ENCODE measurements at places on chromosomes 5 and 9.
A peak's percentile ranks its signal among the peaks of the same experiment; 100 is the strongest.

- DNase-seq: no peak
Observed at GRCh38 chr5:138605254-138605972, 30.2 kb upstream of the HSPA9 start.

DNA sequence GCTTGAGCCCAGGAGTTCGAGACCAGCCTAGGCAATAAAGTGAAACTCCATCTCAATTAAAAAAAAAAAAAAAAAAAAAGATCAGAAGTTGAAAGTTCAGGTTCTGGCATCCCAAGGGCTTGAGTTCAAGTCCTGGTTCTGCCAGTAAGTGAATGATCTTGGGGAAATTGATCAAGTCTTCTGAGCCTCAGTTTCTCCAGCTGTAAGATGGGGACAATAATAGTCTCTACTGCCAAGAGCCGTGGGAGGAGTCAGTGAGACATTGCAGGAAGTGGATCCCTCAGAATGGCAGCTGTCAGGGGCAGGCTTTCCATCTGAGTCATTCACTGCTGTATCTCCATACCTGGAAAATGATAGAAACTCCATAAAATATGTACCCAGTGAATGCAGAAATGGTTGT, 37.8 kb upstream of the FUBP3 start:
- no peak for DNase-seq

- no peak for DNase-seq
Observed at GRCh38 chr5:108937221-108937620, 189.5 kb downstream of the FER start.

GRCh38 chr9:14365670-14366069, 51.7 kb upstream of the NFIB start:
- no peak for DNase-seq

DNA sequence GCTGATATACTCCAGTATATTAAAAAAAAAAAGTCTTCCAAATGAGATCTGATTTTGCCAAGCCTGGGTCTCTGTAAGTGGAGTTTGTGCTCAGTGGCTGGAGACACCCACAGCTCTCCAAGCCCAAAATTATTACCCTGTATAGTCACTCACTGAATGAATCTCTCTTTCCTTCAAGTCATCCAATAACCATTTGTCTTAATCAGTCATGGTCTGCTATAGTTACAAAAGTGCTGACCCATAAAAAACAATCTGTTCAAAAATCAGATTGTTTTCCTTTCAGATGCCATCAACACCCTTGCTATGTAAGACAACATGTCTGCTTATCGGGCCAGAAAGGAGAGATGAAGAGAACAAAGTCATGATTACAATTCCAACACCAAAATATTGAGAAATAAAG, 159.4 kb upstream of the FST start:
- DNase-seq: no peak

DNA sequence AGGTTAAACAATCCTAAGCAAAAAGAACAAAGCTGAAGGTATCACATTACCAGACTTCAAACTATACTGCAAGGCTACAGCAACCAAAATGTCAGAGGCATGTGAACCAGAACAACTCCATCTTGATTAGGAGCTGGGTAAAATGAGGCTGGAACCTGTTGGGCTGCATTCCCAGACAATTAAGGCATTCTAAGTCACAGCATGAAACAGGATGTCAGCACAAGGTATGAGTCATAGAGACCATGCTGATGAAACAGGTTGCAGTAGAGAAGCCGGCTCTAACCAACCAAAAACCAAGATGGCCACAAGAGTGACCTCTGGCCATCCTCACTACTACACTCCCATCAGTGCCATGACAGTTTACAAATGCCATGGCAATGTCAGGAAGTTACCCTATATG, 252.0 kb downstream of the RASEF start:
- no peak for DNase-seq

DNA sequence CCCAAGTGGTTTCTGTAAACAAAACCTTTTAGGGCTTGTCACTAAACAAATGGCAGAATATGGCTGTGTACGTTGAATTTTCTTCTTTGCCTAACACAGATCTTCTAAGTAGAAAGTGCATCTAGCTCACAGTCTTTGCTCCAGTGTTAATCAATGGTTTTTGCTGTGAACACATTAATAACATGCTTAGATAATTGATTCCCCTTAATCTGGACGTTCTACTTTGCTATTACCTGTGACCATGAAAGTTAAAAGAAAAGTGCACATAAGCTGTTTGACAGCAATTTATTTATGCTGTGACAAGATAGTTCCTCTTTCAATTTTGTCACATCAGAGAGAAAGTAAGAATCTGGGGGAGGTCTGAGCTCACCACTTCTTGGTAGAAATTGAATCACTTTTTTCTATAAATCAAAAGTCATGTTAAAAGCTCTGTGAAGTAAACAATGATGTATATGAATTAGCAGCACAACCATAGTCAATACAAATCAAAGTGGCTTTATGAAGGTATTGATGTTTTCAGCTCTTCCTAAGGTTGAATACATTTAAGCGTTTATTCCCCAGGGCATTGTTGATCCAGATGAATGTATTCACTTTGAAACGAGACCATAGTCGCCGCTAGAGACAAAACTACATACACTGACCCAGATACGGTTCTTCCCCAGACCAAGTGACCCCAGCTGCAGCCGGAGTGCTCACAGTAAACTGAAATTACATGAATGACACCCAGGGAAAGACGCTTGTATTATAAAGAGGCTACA, 174.6 kb upstream of the ZNF608 start:
- DNase-seq: no peak

DNA sequence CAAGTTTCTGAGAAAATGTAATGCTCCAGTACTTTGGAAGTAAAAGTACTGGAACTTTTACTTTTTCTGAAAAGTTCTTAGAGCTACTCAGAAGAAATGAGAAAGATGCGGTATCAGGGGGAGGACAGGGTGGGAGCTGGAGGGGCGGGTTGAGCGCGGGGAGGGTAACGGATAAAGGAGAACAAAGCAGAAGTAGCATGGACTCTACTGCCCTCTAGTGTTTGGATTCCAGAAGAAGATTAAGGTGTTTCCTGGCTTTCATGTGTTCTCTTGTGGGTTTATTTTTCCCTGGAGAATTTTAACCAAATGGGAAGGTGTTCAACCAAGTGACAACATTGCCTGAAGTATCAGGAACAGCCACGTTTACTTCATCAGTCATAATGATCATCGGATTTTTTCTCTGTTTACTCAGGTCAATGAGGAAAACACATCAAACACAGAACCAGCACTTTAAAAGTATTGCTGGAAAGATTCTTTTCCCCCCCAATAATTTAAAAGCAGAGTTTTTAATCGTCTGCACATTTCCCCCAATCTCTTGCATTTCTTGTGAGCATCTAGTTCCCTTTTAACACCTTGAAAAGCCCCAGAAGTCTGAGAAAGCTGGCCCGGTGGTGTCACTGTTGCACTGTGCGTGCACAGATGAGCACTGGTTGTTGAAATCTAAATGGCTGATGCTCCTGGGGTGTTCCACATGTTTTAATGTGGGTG, 190.6 kb downstream of the MPDZ start:
- peak; percentile 36 for DNase-seq

- DNase-seq: no peak
Observed at GRCh38 chr5:3355126-3355525, 240.5 kb upstream of the IRX1 start.

- DNase-seq: no peak
Observed at GRCh38 chr5:132136906-132137305, 63.3 kb downstream of the CSF2 start.

GRCh38 chr5:134524826-134525682, at the start of gene JADE2:
Gene JADE2, plus strand, starts transcription at chr5:134525670. Its CDS starts 10,188 bp downstream, at chr5:134535858.
- peak; percentile 40 for DNase-seq

DNA sequence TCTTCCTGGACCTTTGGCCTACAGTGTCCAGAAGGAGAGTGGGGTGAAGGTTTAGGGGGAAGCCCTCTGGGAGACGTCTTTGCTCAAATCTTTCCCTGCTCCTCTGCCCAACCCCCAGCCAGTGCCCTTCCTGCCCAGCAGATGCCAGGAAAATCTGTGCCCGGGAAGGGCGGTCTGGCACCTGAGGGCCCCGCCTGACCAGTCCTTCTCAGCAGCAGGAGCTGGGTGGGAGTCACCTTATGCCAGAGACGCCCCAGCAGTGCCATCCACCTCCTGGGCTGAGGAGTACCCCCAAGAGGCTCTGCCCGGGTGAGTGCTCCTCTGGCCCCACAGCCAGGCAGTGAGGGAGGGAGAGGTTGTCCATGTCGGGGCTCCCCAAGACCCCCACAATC, 14.9 kb upstream of the CERCAM start:
- no peak for DNase-seq

DNA sequence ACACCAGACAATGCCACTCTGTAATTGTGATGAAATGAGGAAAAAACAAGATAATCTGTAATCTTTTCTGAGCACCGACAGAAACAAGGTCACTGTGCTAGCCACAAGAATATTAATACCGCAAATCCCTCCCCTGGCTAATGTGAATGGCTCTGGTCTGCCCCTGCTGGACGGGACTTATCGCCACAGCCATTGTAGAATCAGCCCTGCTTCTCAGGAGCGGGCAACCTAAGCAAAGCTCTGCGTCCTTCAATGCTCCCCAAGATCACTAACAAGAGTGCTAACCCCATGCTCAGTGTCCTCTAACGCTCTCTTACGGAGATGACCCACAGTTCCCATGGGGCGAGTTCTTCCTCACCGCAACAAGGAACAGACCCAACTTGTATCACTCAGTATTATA, 42.7 kb downstream of the OR2V1 start:
- DNase-seq: no peak

DNA sequence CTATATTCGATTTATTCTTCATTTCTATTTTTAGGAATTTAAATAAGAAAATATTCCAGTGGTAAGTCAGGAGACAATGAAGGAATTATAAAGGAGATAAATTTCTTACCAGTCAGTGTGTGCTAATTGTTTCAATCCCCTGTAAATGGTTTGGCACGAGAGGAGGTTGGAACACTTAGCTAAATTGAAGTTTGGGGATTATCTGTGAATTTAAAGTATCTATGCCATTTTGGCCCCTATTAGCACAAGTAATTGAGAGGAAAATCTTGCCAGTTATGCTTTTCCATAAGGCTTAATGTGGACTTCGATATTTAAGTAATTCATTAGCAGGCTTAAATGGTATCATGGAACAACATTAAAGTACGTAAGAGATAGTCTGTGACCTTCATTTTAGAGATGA, 860.8 kb downstream of the PTPRD start:
- no peak for DNase-seq

- no peak for DNase-seq
Observed at GRCh38 chr9:101394687-101395086, 3.7 kb downstream of the MRPL50 start.
